Stimulated activated CD4-positive, alpha-beta T cell treated with anti-CD3 and anti-CD28 coated beads, Interleukin-4, amount 100 ng/mL, for 24 hours (primary cell): ENCODE measurements at places on chromosomes 12 and 14.
A peak's percentile ranks its signal among the peaks of the same experiment; 100 is the strongest.

GRCh38 chr14:38221077-38221476 is 13.4 kb downstream of the SSTR1 start:
- no peak for DNase-seq

DNA sequence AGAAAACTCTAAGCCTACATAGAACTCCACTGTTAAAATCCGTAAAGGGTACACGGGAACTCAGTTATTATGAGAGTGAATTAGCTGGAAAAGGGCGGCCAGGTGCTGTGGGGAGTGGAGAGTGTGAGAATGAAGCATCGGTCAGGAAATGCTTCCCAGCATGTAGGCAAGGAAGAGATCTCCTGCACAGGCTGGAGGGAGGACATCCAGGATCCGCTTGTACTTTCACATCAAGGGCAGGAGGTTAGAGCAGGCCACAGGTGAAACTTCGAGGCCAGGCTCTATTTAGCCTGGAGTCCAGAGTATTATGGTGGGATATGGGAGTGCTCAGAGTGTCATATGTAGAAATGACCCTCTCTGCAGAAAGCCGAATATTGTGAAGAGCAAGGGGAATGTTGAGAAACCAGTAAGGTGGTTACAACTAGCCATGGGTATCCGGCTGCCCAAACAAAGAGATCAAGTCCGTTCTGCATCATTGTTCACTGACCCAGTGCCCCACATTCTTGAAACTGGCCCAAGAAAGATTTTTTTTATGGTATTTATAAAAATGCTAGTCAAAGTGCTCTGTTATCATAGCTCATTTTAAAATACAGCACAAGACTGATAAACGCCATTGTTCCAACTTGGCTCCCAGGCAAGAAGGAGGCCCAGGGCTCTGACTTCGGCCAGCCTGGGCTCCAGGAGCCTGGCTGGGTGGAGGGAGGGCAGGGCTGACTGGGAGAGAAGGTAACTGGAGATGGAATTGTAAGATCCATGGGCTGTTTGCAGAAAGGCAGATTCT is 79.4 kb upstream of the HIF1A start:
- no peak for DNase-seq

GRCh38 chr14:52354242-52354641 is 40.1 kb downstream of the PTGER2 start:
- DNase-seq: no peak

DNA sequence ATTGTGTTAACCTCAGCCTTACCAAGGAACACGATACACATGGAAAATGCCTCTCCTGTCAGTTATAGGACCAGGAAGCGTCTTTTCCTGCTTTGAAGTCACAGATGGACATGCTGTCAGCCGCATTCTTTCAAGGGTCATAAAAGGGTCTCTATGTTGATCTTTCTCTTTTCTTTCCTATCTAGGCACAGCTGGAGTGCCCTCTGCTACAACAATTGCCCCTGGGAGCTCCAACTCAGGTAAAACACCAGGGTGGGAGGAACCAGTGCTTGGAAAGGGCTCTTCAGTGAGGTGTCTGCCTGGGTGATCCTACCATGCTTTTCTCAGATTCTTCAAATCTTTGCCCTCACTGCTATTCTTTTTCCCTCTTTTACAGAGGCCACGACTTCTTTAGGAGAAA is 157.4 kb upstream of the CNTN1 start:
- DNase-seq: no peak

DNA sequence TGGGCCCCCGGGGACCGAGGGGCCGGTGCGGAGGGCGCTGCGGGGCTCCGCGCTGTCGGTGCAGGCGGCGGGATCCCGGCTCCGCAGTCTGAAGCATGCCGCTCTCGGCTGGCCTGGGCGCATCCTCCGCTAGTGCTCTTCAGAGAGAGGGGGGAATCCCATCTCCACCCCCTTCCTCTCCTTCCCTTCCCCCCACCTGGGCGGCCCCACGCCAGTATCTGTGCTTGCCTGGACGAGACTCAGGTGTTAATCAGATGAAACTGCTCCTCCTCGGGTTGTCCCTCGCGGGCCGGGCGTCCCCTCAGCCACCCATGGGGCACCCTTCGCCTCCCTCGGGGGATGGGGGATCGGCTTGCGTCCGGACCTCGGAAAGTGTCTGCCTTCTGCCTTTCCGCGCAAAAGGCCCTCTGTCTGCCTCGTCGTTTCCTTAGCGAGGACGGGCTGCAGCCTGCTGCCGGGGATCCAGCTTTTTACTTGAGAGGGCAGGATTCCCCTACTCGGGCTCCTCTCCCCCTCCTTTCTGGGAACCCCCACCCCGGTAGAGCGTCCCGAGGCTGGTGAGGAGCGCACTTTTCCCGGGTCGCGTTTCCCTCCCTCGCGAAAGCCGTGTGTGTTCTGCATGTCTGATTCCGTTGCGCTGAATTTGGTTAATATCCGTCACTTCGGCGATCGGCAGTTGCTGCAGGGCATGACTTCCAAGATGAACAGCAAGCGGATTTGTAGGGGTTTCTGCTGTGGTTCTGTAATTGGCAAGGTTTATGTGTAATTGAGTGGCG is 1.1 kb downstream of the GPHN start:
- peak; percentile 51 for DNase-seq

- no peak for DNase-seq
Observed at GRCh38 chr14:39315859-39316444, 82.2 kb downstream of the MIA2 start.

DNA sequence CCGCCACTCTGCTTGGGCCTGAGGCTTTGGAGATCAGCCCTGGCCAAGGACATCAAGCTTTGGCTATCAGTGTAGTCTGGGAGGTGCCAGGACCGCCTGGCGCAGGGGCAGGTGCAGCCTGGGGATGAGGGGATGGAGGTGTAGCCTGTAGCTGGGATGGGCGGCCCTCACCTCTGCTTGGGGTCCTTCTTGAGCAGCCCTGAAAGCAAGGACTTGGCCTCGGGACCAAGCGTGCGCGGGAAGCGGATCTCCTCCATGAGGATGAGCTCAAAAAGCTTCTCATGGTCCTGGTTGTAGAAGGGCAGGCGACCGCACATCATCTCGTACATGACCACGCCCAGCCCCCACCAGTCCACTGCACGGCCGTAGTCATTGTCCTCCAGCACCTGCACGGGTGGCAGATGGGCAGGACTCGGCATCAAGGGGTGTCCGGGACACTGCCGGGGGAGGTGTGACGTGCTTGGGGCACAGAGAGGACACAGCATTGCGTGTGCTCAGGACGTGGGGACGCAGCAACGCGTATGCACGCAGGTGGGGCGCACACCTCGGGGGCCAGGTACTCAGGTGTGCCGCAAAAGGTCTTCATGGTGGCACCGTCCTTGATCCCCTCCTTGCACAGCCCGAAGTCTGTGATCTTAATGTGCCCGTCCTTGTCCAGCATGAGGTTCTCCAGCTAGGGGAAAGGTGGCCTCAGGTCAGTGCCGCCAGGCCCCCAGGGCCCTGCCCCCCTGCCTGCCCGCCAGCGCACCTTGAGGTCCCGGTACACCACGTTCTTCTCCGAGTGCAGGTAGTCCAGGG is 20.0 kb downstream of the SIVA1 start:
- no peak for DNase-seq

- no peak for DNase-seq
Observed at GRCh38 chr14:69317102-69317755, 57.3 kb downstream of the GALNT16 start.

- no peak for DNase-seq
Observed at GRCh38 chr12:22230280-22230794, 104.2 kb downstream of the ST8SIA1 start.
